ENCODE measurements at places on chromosomes 1 and 21.

DNA sequence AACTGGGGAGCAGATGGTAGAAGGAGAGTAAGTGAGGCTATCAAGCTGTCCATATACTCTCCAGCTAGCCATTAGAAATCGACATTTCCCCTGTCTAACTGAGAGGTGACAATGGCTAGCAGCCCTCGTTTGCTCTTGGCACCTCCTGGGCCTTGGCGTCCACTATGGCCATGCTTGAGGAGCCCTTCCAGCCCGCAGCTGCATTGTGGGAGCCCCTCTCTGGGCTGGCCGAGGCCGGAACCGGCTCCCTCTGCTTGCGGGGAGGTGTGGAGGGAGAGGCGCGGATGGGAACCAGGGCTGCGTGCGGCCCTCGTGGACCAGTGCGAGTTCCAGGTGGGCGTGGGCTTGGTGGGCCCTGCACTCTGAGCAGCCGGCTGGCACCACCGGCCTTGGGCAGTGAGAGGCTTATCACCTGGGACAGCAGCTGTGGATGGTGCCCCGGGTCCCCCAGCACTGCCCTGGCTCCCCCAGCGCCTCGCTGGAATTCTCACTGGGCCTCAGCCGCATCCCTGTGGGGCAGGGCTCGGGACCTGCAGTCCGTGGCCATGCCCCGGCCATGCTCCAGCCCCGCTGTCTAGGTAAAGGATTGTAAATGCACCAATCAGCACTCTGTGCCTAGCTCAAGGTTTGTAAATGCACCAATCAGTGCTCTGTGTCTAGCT lies 56.2 kb upstream of the PARP1 start:
- DNase-seq = no peak

- DNase-seq = no peak
These were observed 344.6 kb downstream of the RYR2 start for GRCh38 chr1:237386362-237387143.

DNA sequence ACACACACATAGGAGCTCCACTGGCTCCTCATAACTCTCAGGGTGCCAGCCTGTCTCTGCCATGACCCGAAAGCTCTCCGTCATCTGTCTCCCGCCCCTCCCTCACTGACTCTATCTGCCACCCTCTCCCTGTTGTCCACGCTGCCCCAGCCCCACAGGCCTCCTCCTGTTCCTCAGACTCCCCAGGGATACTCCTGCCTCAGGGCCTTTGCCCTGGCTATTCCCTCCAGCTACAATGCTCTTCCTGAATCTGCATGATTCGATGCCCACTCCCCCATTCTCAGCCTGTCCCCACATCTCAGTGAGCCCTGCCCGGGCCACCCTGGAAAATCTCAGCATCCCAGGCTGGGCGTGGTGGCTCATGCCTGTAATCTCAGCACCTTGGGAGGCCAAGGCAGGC lies 24.6 kb upstream of the DNAJC11 start:
- no peak for DNase-seq

GRCh38 chr21:14600569-14601297 lies 54.6 kb upstream of the SAMSN1 start:
- DNase-seq = no peak

DNA sequence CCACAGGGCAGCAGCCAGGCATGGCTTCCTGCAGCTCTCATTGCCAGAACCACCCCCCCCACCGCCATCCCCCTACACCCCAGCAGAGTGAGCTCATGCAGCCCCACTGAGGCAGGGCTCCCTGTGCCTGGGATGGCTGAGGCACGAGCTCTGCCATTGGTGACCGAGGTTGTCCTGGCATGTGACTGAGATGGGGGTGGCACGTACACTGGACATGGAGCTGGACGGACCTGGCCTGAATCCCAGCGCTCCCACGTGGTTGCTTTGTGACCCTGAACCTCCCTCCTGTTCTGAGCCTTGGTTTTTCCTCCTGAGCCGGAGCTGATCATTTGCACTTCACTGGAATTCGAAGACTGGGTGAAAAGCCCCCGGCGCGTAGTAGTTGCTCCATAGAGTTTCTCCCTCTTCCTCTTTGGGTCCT lies 28.3 kb downstream of the ALPL start:
- no peak for DNase-seq

GRCh38 chr21:16378525-16378924 lies 648.7 kb downstream of the USP25 start:
- no peak for DNase-seq

GRCh38 chr1:37951041-37951782 lies 4.4 kb upstream of the INPP5B start:
- no peak for DNase-seq
